OCI-LY7 (cell line): ENCODE measurements at places on chromosomes 1 and 21.

GRCh38 chr1:228021355-228022030 lies 14.7 kb downstream of the WNT3A start:
- no peak for DNase-seq

DNA sequence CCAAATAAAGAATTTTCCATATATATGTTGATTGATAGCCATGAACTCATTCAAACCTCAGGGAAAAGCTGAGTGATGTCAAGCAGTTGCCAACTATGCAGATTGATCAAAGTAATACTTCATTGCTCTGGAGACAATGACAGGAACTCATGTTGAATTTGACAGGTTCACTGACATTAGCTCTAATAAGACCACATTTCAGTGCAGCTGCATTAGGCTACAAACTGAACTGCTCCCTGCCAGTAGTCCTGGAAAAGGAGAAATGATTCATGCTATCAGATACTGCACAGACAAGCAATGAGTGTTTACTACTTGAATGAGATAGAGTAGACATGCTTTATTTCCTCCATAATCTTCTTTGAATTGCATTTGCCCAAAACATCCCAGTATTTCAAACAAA lies 948.4 kb downstream of the MRPL39 start:
- DNase-seq, result no peak

GRCh38 chr1:56202186-56202585 lies 377.2 kb downstream of the PLPP3 start:
- no peak for DNase-seq

GRCh38 chr1:173276922-173277800 lies 70.0 kb upstream of the TNFSF4 start:
- DNase-seq, result peak; percentile 61

- DNase-seq, result no peak
Measured at GRCh38 chr1:93593854-93594602, 87.6 kb downstream of the BCAR3 start.

DNA sequence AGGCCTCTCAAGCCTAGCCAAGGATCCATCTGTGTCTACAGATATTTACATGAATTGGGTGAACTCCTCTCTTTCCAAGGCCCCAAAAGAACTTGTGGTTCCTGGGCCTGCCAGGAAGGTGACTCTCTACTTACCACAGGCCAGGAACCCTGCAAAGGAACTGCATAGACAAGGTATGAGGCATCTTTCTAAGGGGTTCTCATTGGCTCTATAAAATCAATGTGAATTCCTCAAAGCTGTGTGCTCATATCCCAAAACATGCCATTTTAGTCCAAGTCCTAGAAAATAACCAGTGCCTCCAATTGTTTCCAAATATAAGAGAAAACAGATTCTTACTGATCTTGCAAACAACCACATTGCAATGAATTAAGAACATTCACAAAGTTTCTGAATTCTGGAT lies 39.9 kb upstream of the RGL1 start:
- DNase-seq, result no peak

DNA sequence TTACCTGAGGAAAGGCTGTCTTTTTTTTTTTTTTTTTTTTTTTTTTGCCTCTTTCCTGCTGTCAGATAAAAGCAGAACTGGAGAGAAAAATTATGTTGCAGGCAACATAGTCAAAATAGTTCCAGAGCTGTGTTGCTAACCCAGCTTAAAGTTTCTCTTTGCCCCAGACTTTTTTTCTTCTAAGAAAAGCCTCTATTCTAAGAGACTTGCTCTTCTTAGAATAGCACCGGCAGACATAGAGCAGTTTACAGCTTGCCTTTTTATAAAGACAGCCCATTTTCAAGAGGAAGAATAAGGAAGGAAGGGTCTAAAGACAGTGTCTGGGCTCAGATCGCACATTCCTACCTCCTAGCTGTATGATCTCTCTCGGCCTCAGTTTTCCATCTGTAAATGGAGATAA lies 88.7 kb downstream of the TENT5C start:
- no peak for DNase-seq

GRCh38 chr1:222995620-222996309 lies 147.3 kb downstream of the TLR5 start:
- DNase-seq, result no peak

- DNase-seq, result no peak
Measured at GRCh38 chr1:110390096-110390495, 730 bp downstream of the SLC16A4 start.

GRCh38 chr1:177884479-177885021 lies 85.3 kb downstream of the SEC16B start:
- DNase-seq, result no peak

DNA sequence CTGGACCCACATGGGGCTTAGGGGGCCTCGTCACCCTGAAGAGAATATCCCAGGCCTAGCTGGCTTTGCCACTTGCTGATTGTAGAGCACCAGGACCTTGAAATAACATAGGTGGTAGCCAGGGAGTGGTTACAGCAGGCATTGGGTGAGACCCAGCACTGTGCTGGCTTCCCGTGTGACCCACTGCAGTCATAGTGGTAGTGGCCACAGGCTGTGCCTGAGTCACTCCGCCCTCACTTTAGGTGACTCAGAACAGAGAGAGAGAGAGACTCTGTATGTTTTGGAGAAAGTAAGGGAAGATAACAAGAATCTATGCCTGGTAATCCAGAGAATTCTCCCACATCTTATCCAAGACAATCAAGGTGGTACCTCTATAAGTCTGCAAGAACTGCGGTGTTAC lies 98.7 kb upstream of the LHX8 start:
- DNase-seq, result no peak

GRCh38 chr1:44305962-44306422 lies 49.1 kb downstream of the ERI3 start:
- DNase-seq, result no peak

DNA sequence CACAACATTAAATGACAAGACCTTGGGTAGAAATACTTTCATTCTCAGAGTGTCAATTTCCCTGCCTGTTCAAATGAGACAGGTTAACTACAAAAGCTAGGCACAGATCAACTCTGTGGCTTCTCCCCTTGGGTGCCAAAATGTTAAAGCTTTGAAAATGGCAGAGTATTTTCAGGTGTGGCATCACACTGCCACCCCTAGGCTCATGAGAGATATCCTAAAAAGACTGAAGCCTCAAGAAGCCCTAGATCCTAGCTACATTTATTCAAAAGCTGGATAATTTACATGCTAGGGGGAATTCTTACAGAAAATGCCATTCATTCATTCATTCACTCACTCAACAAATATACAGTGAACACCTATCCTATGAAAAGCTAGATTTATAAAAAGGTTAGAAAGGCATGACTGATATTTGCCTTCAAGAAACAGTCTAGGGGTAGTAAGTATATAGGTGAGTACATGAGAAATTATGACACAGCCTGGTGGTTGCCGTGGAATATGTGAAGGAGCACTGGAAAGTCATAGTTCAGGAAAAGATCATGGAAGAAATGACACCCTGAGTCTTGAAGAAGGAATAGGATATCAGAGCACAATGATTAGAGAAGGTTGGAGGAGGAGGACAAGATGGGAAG lies 15.9 kb upstream of the RAB4A start:
- peak; percentile 20 for DNase-seq

DNA sequence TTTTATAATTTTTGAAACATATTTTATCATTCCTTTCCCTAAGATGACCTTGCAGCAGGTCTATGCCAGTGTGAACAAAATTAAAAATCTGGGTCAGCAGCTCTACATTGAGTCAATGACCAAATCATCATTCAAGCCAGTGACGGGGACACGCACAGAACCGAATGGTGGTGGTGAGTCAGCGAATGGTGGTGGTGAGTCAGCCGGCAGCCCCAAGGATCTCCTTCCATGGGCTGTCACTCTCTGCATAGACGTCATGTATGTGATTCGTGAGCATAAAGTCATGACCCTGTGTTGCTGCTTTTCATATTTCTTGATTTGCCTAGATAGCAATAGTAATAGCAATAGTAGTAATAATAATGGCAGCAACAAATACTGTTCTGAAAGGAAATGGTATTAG lies 26.3 kb downstream of the PER3 start:
- DNase-seq, result no peak
